Left forelimb (tissue), 1 donor: ENCODE measurements at places on chromosomes 16 and 17.

DNA sequence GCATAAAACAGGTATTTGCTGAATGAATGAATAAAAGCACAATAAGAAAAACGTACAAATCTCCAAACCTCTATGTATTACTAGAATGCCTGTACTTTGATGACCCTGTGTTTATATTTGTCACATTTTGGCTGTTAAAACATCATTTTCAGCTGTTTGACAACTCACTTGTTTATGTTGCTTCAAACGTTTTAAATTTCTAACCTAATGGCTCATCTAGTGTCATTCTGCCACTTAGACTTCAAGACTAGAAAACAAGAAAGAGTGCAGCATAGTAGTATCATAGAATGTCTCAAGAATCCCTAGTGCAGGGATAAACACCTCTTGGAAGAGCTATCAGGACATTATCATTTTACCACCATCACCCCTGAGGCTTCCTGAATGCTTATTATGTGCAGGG is 19.4 kb upstream of the PMP22 start:
- DNase-seq = no peak

GRCh38 chr17:40014375-40014980 is 762 bp upstream of the CSF3 start:
- DNase-seq = no peak

DNA sequence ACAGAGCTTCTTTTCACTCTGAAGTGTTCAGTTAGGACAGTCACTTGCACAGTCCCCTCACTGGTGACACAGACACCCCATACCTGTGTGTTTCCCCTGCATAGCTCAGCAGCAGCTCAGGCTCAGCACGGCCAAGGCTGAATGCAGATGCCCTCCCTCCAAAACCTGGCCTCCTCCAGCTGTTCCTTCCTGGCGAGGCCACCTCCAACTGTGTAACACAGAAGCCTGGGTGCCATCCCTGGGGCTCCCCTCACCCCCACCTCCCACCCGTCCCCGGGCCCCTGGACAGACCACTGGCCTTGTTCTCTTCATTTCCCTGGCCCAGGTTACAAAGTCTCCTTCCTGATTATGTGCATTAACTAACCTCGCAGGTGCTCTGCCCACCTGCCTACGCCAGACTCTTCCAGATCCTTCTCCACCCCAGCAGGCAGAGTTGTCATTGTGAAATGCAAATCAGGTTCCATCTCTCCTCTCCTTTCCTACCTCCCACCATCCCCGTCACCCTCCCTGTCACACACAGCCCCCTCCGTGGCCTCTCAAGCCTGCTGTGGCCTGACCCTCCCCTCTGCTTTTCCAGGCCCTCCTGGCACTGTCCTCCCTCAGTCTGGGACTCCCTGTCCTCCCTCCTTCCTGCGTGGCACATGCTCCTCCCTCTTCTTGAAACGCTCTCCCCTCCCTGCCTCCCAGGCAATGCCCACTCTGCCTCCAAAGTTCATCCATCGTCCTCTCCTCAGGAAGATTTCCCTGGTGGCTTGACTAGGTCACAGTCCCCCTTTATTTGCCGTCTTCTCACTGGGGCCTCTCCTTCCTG is 26.4 kb downstream of the MLYCD start:
- DNase-seq = no peak

DNA sequence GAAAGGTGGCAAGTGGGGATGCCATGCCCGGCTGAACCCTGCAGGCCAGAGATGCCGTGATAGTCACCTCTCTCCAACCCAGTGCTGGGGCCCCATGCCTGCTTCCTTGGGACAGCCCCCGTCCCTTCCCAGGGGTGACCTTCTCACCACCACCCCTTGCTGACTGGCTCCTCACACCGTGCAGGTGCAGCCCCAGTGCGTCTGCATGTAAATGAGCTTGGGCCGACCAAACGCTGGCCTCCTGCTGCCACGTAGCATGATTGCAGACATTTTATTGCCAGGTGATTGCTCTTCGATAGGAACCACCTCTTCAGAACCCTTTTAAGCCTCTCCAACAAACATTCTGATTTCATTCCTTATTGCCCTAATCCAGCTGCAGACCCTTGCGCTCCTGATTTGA is 32.5 kb downstream of the ASIC2 start:
- no peak for DNase-seq

- no peak for DNase-seq
Measured at GRCh38 chr17:77618173-77618572, 340.3 kb upstream of the TNRC6C start.

DNA sequence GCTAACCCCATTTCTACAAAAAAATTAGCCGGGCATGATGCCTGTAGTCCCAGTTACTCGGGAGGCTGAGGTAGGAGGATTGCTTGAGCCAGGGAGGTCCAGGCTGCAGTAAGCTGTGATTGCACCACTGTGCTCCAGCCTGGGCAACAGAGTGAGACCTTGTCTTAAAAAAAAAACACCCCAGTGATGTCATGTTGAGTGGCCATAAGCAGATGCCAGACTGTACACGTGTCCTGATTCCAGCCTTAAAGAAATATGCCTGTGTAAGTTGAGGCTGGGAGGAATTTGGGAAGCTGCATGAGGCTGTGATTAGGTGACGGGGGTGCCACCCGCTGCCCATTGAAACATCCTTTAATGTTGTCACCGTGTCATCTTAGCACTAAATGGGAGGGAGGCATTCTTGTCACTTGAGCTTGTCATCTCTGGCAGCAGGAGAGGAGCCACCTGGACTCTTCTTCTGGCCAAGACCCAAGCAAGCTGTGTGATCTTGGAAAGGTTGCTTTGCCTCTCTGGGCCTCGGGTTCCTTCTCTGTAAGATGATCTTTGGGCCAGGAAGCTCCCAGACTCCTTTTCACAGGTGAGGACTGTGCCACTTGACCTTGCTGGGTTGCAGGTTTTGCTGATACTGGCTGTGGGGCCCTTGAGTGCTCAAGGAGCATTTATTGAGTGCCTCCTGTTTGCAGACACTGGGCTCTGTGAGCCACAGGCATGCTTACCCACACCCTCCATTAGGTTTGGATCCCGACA is 98.3 kb upstream of the CIBAR2 start:
- no peak for DNase-seq

GRCh38 chr16:87196231-87196630 is 121.0 kb downstream of the C16orf95 start:
- DNase-seq = no peak

DNA sequence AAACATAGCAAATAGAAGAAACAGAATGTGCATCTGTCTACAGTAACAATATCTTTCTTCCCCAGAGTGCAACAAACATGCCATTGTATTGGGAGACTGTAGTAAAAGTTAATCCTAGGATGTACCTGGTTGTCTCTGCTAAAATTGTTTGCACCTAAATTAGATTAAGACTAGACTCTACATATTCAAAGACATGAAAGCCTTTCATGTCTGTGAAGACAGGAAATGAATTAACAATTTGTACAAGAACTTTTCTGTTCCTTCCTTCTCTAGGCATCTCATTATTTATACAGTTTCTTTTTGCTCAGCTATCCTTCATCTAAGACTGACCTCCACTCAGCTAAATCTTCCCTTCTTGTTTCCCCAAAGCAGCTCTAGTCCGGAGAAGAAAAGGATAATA is 220.6 kb downstream of the LGALS9B start:
- DNase-seq = no peak

GRCh38 chr16:35414563-35414962 is 1955.2 kb downstream of the TP53TG3F start:
- no peak for DNase-seq

DNA sequence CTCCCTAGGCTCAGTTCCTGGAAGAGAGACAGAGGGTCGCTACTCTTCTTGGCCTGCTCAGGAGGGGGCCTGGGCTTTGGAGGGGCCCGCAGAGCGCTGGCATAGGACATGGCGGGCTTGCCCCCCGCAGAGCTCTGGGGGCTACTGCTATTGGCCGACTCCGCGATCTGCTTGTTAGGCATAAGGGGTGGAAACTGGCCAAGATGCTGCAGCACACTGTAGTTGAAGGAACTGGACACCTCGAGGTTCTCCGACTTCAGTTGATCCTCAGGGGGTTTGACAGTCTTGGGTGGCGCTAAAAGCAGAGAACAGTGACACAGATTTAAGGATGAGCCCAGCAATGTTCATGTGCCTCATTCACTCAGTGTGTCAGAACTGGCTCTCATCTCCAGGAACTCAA is 33.9 kb downstream of the CACNG1 start:
- DNase-seq = no peak

DNA sequence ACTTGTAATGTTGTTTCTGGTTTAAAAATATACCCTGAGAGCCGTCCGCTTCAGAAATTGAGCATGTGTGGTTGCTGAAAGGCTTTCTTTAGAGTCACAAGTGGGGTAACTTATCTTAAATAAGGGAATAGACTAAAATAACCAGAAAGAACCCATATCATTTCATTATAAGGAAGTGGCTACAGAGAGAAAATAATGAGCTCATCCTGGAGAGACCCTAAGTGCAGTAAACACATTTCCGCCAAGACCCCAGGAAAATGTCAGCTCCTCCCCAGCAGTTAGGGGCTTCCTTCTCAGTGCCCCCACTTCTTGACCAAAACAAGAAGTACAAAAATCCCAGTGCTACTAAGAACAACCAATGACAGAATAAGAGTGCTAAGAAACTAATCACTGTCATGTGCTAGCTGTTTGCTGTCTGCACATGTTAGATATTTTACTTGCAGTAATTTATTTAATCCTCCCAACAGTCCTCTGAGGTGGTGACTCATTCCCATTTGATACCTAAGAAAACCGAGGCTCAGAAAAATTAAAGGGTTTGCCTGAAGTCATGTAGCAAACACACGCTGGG is 83.5 kb downstream of the CDYL2 start:
- no peak for DNase-seq

DNA sequence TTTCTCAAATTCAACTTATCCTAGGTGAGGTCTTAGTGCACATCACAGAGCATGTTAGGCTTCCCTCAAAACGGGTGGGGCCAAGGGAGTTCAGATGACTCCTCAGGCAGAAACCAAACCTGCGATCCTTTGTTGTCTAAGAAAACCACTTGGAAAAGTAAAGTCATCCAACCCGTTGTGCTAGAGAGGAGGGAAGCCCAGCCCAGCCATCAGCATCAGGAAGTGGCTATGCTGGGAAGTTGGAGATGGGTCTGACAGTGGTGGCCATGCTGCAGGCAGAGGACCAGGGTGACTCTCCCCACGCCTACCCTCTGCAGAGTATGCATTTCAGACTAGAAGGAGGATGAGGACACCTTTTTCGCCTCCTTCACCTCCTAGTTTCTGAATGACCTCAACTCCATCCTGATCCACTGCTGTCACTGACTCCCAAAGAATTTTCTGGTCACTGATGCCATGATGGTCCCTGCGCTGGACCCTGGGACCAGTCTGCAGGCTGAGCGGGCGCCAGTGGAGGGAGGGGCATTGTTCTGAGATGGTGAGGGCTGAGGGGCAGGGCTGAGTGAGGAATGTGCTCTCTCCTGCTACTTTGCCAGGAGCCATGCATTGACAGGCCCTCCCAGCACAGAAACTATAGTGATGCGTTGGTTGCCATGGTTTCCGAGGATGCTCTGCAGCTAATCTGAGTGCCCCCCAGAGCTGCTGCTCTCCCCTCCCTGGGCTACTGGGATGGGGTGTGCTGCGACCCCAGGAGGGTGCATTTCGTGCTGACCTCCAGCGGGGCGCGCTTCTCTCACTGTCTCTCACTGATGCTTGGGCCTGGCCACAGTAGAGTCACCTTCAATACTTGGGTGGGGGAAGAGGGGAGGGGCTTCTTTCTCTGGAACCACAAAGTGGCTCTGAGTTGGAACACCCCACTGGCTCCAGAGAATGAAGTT is 20.4 kb downstream of the ALOX12B start:
- DNase-seq = no peak

- no peak for DNase-seq
Measured at GRCh38 chr17:40023590-40024292, 8.5 kb downstream of the CSF3 start.

DNA sequence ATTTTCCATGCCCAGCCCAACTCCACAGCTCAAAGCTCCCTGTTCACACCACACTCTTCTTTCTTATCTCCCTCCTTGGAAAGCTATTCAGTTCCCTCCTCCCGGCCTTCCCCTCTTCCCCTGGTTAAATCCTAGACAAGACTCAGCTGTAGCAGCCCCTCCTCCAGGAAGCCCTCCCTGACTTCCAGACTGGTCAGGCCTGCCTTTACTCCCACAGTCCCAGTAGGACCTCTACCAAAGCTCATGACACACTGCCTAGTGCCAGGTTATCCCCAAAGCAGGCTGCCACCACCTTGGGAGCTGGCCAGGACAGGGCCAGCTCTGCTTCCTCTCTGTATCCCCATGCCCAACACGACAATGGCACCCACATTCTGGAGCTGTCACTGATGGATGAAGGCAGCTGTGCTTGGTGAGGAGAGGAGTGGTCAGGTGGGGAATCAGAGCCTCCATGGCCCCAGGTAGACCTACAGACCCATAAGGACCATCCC is 50.0 kb downstream of the BEAN1 start:
- peak; percentile 48 for DNase-seq

DNA sequence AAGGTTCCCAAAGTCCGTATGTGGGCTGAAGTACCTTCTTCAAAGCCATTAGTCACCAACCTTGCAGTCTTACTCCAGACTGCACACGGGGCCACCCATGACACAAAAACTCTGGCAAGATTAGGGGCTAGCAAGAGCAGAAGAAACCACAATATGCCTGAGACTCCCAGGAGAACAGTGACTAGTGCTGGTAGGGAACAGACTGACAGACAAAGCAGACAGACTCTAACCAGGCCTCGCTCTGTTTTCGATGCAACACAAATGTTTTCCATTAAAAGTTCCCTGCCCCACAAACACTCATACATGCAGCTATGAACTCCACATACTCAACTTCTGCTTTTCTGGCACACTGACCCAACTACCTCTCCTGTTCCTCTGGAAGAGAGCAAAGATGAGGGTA is 102.2 kb downstream of the HIC1 start:
- DNase-seq = no peak

DNA sequence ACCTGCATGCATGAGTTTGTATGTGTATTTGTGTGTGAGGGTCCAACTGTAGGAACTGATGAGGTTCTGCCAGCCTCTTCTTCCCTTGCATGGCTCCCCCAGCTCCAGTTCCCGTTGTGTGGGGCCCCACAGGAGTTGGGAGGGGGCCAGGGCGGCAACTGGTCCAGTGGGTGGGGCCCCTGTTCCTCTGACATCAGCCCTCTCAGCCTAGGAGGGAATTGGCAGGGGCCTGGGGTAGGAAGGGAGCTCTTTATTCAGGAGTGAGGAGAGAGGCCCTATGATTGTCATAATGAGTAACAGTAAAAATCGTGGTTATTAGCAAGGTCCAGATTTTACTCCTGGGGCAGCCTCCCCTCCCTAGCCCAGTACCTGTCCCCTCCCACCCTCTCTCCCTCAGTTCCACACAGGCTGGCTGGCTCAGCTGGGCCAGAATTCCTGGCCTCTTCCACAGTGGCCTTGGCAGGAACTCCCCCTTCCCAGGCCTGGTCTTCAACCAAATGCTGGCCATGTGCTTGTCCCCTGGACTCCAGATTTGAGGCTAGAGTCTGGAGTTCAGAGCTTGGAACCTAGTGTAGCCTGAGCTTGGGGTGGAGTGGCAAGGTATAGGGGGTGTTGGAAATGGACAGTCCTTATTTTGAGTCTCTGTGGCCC is 18.9 kb downstream of the RARA start:
- DNase-seq = no peak
